ENCODE measurements at places on chromosomes 16 and 17. TPM values are rescaled to one million over a fixed set of nuclear protein-coding genes. Genes with fewer than 3 reads are reported as not detected.

- H3K27ac ChIP-seq = no peak overlapping the region
- no peak for DNase-seq
- H3K27me3 ChIP-seq = peaks cover 2% of the 10 kb centered on the region
- no peaks in the 10 kb centered on the region for H3K36me3 ChIP-seq
- H3K4me1 ChIP-seq = no peaks in the 10 kb centered on the region
Measured at GRCh38 chr16:20181416-20181815, 107.7 kb upstream of the GPR139 start.

Gene TNRC6A
- 77.9 TPM for total RNA-seq

Gene CCL7
- total RNA-seq = not detected

- H3K4me1 ChIP-seq = peaks cover 54% of the 10 kb centered on the region
- H3K4me3 ChIP-seq = peak overlapping the region; percentile 71
- DNase-seq = peak; percentile 97
- peak overlapping the region; percentile 97 for H3K27ac ChIP-seq
Measured at GRCh38 chr17:17752089-17752820, 71.0 kb downstream of the RAI1 start.

GRCh38 chr16:3401719-3402397, 843 bp downstream of the ZNF174 start:
- peaks cover 41% of the 10 kb centered on the region for H3K4me1 ChIP-seq
- no peaks in the 10 kb centered on the region for H3K27me3 ChIP-seq
- peak overlapping the region; percentile 58 for H3K27ac ChIP-seq
- peaks cover 21% of the 10 kb centered on the region for H3K36me3 ChIP-seq
- peak overlapping the region; percentile 79 for H3K4me3 ChIP-seq
- DNase-seq = no peak

- no peaks in the 10 kb centered on the region for H3K4me1 ChIP-seq
- H3K27me3 ChIP-seq = no peaks in the 10 kb centered on the region
- DNase-seq = no peak
- no peak overlapping the region for H3K27ac ChIP-seq
Measured at GRCh38 chr16:75584108-75584507, 17.9 kb downstream of the GABARAPL2 start.

GRCh38 chr16:3681206-3681605, 26.7 kb downstream of the DNASE1 start:
- H3K27me3 ChIP-seq = no peaks in the 10 kb centered on the region
- H3K36me3 ChIP-seq = peaks cover 51% of the 10 kb centered on the region
- H3K27ac ChIP-seq = no peak overlapping the region
- no peak for DNase-seq
- H3K4me3 ChIP-seq = no peak overlapping the region

Gene C16orf89
- not detected for total RNA-seq

- H3K4me1 ChIP-seq = no peaks in the 10 kb centered on the region
- no peak for DNase-seq
- H3K27me3 ChIP-seq = no peaks in the 10 kb centered on the region
- H3K27ac ChIP-seq = no peak overlapping the region
- no peak overlapping the region for H3K4me3 ChIP-seq
Measured at GRCh38 chr17:14459955-14460354, 159.1 kb downstream of the HS3ST3B1 start.

DNA sequence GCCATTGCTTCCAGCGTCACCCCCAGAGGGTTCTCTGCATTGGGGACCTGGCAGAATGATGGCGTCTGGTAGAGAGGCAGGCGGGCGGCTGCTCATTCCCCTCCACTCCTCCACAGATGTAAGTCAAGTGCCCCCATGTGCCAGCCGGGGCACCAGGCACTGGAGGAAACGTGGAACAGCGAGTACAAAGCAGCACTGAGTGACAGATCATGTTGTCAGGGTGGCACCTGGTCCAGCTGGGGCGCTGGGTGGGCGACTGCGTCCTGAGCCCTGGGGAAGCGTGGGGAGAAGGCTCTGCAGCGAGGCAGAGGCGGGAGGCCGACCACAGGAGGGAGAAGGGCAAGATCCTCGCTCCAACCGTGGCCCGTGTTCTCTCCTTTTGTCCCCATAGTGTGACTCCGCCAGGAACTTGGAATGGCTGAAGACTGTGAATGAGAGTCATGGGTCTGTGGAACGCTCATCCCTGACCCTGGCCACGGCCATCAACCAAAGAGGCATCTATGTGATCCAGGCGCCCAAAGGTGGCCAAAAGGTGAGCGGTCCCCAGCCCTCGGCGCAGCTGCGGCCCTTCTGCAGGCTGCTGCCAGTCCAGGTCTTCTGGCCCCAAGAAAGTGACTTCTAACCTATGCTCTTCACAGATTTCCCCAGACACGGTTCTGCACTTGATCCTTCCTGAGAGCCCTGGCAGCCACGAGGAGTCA, 76.7 kb downstream of the RNF213 start:
- no peak overlapping the region for H3K27ac ChIP-seq
- H3K27me3 ChIP-seq = no peaks in the 10 kb centered on the region
- no peak overlapping the region for H3K4me3 ChIP-seq
- peaks cover 27% of the 10 kb centered on the region for H3K36me3 ChIP-seq

DNA sequence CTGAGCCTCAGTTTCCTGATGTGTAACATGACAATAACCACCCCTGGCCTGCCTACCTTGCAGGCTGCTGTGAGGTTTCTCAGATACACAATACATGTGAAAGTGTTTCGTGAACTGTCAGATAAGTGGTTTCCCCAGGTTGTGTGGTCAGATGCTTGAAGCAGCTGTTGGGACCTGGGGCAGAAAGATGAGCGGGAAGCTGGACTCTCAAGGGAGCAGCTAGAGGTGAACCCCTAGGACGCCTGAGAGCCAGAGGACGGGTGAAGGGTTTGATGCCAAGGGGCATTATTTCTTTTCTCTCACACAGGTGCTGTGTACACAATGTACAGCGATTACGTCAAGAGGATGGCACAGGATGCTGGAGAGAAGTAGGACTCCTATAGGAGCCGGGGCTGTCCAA, 2.3 kb downstream of the HIGD1B start:
- no peak overlapping the region for H3K4me3 ChIP-seq
- H3K36me3 ChIP-seq = peaks cover 48% of the 10 kb centered on the region
- no peaks in the 10 kb centered on the region for H3K27me3 ChIP-seq
- H3K27ac ChIP-seq = no peak overlapping the region
- DNase-seq = no peak
